ENCODE measurements at places on chromosomes 2 and 18.

GRCh38 chr2:107412981-107413380 lies 413.7 kb upstream of the RGPD4 start:
- no peak for DNase-seq

DNA sequence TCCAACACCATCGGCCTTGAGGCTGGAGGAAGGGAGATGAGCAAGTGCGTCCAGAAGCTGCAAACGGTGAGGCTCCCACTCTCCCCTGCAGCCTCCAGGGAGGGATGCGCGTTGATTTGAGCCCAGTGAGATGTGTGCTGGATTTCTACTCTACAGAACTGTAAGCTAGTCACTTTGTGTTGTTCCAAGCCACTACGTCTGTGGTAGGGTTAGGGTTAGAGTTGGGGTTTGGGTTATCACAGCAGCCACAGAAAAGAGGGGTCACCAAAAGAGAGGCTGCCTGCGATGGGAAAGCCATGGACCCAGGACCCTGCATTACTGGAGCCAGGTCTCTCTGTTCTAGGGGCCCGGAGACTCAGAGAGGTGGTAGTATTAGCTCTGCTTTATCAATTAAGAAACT lies 94.5 kb downstream of the KCNF1 start:
- DNase-seq: no peak

- no peak for DNase-seq
Observed at GRCh38 chr2:75432761-75433361, 127.9 kb downstream of the EVA1A start.

DNA sequence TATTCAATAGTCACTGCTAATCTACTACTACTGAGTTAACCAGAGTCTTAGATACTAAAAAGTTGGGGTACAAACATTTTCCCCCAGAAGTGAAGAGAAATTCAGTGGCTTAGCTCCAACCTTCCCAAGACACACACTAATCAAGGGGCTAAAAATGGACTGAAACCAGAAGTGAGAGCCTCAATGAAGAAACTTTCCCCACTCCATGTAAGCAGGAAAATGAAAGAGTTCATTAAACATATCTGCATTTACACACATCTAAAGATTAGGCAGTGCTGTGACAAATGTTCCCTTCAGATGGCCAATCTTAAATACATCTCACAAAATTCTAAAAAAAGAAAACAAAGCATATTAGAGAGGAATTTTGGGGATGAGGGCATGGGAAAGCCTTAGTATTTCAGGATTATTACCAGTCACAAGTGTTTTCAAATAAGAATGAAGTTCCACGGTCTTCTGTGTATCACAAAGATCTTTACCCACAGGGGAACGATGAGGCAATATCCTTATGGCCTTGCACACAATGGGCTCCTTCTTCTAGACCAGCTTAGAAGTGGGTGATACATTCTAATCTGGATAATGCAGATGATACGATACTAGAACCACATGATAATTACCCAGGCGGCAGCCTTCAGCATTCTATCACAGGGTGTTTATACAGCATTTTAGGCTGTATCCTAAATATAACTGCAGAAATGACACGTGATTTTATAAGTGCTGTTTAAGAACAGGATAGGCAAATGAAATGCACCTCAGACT lies 17.1 kb downstream of the ANKRD44 start:
- DNase-seq: no peak

- DNase-seq: no peak
Observed at GRCh38 chr2:63064197-63064596, 13.6 kb downstream of the OTX1 start.

DNA sequence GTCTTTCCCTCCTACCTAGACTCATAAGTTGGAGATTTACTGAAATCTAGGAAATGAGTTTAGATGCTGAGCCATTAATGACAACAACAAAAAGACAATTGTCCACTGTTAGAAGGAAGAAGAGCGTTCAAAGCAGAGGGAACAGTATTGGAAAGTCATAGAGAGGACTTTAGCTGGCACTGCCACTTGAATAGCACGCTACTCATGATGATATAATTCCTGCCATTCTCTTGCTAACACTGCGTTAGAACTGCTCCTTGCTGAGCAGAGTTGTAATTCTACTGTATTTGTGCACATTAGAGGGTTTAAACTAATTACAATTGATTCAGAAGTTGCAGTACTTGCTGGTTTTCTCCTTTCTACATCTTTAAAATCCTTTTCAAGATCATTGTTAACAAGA lies 9.0 kb upstream of the AFTPH start:
- DNase-seq: no peak

DNA sequence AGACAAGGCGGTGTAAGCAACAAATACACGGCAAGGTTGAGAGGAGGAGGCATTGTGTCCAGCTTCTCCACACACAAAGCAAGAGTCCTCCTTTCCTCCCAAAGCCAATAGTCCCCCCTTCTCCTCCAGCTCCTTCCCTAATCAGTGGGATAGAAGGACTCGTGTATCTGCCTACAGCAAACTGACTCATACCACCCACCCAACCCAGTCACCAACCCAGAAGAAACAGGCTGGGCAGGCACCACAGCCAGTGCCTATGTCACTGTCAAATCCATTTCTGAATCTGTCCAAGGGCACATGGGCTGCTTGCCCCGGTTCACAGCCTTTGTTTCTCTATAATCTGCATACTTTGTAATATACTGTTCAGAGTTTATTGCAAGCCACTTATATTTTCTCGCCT lies 19.2 kb upstream of the NMS start:
- no peak for DNase-seq

DNA sequence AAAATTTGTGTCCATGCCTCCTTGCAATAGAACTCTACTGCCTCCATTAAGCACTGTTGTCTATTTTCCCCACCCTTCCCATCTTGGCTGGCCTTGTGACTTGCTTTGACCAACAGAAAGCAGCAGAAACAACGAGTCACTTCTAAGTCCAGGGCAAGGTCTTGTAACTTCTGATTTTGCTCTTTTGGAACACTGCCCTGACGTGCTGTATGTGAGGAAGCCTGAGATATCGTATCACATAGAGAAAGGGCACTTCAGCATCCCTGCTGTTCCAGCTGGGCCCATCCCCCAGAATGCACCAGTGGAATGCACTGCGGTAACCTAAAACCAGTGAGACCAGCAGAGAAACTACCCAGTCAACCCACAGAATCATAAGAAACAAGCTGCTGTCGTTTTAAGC lies 28.1 kb downstream of the NCKAP1 start:
- DNase-seq: no peak

DNA sequence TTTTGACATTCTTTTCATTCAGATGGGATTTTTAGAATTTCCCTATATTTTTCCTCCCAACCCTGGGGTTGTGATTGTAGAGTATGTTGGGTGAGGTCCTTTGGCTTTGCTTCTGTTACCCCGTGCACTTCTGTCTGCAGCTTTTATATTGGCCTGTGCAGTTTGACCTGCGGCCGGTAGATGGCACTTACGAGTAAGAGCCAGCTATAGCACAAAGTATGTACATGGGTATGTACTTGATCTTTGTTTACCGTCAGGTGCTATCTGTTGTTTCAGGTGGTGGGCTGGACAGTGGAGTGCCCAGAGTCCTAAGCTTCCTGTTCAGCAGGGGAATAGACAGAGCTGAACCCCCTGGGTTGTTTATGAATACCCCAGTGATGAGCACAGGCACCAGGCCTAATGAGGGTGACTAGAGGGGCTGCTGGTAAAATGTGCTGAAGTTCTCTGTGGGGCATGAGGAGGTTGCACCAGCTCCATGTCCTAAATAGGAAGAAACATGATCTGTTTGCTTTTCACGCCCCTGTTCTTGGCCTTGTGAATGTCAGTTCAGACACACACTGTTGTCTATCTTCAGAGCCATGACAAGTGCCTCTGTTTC lies 58.9 kb upstream of the THUMPD2 start:
- no peak for DNase-seq

DNA sequence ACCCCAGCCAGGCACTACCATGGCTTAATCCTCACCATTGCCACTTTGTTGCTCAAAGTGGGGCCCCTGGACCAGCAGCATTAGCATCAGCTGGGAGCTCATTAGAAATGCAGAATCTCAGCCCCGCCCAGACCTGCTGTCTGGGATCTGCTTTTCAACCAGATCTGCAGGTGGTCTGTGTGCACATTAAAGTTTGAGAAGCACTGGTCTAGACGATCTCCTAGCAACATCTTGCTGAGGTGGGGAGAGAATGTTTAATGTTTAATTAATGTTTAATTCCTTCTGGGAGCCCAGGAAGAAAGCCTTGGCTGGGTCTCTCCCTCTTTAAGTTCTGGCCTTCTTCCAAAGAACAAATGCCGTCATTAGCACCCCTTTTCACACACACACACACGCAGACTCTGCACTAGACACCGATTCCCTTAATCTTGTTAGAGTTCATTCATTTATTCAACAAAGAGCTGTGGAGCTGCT lies 53.7 kb downstream of the EDAR start:
- DNase-seq: no peak

GRCh38 chr2:229162015-229162414 lies 109.1 kb downstream of the PID1 start:
- DNase-seq: no peak

DNA sequence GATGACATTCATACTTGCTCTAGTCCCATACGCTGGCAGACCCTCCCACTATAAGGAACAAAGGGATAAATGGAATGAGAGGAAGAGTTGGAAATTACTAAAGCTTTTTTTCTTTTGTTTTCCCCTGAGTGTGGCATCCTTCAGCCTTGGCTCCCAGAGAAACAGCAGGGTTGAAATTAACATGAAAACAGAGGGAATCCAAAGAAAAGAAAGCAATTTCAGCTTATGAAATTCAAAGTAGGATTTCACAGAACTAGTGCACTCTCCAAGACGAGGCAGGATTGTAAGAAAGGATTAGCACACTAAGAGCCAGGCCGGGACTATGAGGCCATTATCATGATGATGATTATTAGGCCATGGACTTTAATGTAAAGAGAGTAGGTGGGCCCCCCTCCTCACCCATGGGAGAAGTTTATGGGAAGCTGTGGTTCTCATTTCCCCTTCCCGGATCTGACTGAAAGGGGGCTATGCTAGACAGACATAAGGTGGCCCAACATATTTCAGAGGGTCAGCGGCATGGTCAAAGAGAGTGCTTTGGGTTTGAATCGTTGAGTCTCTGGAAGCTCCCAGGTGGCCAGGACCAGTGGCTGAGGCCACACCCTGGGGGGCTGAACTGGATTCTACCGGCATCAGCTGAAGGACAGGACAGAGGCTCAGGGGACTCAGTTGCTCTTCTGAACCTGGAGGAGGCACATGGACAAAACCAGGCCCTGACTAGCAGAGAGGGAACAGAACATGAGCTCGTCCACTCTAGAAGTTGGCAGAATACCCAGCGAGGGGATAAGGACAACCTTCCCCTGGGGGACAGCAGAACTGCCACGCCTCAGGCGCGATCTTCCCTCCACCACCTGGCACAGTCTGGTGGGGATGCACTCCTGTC lies 100.1 kb upstream of the ARL4C start:
- no peak for DNase-seq

- no peak for DNase-seq
Observed at GRCh38 chr2:64697297-64698176, 43.8 kb upstream of the SERTAD2 start.

- no peak for DNase-seq
Observed at GRCh38 chr2:235964787-235965390, 203.3 kb downstream of the GBX2 start.

DNA sequence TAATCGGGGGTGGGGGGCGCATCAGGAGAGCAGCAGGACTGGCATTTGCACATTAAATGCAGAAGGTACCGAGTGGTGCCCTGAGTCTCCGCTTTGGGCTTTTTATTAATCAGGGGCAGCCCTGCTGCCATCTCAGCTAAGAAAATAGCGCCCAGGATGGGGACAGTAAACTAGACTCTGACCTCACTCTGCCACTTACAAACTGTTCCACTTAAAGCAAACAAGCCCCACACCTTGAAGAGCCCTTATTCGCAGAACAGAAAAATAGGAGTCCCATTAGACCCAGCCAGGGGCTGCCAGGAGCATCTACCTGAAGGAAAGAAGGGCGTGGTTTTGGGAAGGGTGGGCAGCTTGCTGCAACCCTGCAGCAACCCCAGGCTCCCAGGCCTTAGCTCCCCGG lies 165.3 kb downstream of the TNS1 start:
- no peak for DNase-seq

GRCh38 chr2:201128933-201129505 lies 13.1 kb downstream of the CFLAR start:
- no peak for DNase-seq

GRCh38 chr2:19292007-19292406 lies 66.4 kb downstream of the OSR1 start:
- DNase-seq: peak; percentile 25

- no peak for DNase-seq
Observed at GRCh38 chr2:237747189-237747588, 51.4 kb upstream of the RBM44 start.

GRCh38 chr18:2998644-2999043 lies 14.3 kb downstream of the LPIN2 start:
- no peak for DNase-seq

DNA sequence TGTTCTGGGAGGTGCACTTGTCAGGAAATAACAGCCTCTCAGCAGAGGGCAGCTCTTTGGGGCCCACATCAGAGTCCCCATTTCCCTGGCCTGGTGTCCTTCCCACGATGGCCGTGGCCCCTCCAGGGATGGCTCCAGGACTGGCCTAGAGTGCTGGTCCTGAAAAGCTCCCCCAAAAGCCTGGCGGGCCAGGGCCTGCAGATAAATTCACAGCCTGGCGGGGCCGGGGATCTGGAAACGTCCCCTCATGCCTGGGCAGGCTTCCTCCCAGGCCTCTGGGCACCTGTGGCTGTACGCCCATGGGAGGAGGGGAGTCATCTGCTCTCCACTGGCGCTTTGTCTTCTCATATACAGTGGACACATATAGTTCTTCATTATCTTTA lies 52.6 kb upstream of the HS6ST1 start:
- DNase-seq: no peak

DNA sequence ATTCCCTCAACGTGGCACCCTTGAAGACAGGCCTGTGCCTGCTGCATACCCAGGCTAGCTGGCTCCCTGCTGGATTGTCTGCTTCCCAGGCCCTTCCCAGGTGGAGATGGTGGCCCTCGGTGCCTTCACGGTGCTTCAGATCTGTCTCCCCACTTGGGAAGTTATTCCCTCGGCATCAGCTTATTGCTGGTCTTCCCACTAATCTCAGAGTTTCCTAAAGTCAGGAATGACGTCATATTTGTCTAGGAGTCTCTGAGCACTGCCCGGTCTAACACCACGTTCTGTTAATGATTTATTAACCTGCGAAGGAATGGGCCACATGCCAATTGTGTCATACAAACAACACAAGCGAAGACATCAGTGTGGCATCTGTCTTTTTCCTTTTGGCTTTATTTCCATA lies 269.8 kb upstream of the ID2 start:
- no peak for DNase-seq

- no peak for DNase-seq
Observed at GRCh38 chr2:73700131-73700611, 37.0 kb downstream of the TPRKB start.

- DNase-seq: no peak
Observed at GRCh38 chr2:215352602-215353001, 40.7 kb downstream of the ATIC start.

All from left cardiac atrium (tissue), 4 donors.